Pons (tissue), 1 donor: ENCODE measurements at places on chromosomes 1 and 21.
A peak's percentile ranks its signal among the peaks of the same experiment; 100 is the strongest.

DNA sequence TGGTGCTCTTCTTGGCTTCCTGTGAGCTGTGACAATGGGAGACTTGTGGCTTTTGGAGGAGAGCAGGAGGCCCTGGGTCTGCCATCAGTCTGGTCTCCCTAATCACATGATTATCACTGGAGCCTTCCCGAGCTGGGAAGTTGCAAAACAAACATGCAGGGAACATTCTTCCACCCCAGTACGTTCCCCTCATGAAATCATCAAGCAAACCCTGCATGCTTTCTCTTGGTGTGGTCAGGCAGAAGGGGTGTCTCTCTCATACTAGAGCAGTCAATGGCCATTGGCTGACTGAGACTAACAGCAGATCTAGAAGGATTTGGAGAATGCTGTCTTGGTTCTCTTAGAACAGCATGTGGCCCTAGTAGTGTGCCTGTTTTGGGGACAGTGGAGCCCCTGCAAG lies 111.2 kb downstream of the LIPI start:
- DNase-seq, result no peak

DNA sequence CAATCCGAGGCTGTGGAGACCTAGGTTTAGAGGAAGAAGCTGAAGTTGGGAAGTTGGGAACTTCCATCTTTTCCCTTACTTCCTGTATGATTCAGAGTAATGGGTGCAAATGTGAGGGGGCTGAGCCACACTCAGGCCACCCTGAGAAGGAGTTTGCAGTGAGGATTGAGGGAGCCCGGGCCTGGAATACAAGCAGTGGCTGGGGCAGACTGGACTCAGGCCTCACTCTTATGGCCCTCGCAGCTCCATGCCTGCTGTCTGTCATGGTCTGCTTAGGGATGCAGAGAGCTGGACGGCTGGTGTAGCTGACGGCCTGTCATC lies 73.7 kb upstream of the RAB4A start:
- no peak for DNase-seq

DNA sequence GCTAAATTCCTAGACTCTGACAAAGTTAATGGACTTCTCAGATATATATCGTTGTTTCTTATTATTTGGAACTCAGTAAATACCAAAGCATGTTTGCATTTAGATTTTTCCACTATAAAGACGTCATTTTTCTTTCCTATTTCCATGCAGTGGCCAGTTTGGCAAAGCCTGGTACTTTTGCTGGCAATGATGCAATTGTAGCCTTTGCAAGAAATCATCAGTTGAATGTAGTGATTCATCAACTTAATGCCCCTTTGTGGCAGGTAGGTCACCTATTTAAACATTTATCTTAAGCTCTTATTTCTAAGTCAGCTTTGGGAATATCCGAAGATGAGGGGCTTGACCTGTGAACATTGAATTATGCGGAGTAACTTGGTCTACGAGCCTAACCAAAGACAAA lies 12.0 kb downstream of the OTUD3 start:
- no peak for DNase-seq

GRCh38 chr1:67947114-67947513 lies 103.3 kb downstream of the DIRAS3 start:
- DNase-seq, result peak; percentile 8

DNA sequence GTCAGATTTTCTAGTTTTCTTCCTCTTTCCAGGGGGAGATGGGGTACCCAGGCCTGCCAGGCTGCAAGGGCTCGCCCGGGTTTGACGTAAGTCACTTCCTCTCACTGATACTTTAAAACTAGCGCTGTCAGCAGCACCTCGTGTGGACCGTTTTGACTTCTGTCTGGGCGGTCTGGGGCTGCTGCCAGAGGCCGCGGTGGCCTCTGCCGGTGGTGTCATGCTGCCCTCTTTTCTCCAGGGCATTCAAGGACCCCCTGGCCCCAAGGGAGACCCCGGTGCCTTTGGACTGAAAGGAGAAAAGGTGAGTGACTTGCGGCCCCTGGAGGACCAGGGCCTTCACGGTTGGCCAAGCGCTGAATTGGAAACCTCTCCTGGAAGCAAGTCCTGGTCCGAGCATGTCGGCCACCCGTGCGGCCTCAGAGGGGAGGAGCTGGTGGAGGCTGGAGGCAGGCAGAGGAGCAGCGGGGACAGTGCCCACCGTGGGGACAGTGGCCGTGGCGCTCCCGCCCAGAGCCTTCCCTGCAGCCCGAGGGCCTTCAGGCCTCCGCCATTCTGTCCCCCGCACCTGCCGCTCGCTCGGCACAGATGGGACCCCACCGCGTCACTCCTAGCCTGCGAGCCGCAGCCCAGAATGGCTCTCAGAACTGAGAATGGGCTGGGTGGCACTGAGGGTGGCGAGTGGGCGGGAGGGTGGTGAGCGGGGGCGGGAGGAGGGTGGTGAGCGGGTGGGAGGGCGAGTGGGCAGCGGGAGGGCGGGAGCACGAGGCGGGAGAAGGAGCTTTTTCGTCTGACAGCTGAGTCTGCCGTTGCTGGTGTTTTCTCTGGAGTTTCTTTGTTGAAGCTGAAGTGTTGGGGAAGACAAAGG lies 9.4 kb downstream of the COL6A1 start:
- DNase-seq, result no peak

- DNase-seq, result no peak
Observed at GRCh38 chr1:103337779-103338178, 187.7 kb upstream of the RNPC3 start.

- DNase-seq, result no peak
Observed at GRCh38 chr1:74652711-74653139, 20.9 kb downstream of the ERICH3 start.

- no peak for DNase-seq
Observed at GRCh38 chr1:23408797-23409290, 15.7 kb downstream of the TCEA3 start.

- DNase-seq, result no peak
Observed at GRCh38 chr1:218525031-218525430, 179.9 kb downstream of the TGFB2 start.

DNA sequence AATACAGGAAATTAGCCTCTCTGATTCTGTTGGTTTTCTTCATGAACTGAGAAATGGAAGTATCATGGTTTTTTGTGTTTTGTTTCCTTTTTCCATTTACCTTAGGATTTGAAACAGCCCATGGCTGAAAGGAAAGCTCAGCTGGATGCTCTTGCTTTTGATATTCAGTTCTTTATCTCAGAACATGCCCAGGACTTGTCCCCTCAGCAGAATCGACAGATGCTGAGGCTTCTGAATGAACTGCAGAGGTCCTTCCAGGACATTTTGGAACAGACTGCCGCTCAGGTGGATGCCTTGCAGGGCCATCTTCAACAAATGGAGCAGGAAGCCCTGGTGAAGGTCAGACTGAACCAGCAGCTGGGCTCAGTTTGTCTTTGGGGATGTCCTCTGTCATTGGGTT lies 142.4 kb downstream of the MACF1 start:
- peak; percentile 36 for DNase-seq

DNA sequence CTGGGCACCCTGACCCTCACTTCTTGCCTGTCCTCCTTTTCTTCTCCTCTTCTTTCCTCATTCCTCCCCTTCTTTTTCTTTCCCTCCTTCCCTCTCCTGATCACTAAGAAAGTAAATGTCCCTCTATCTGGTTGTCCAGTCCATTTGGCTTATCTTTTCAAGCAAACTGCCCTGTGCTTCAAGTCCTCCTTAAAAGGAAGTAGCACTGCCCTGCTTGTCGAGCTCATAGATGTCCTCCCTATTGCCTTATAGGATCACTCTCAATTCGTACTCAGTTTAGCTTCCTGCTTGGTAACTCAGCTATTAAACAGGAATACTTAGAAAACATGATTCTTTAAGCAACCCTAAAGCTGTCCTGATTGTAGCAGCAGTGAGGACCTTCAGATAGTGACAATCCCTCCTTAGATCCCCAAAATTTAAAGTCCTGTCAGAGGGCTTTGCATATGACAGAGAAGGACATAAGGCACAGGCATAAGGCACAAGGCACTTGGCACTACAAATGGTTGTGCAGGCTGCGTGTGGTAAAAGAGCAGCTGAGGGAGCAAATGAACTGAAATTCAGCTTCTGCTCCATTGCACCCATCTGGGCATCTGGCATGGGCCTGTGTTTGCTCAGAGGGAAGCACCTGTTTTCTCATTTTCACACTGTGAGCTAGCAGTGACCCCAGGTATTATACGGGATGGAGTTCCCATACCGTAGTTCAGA lies 26.1 kb upstream of the SLAMF6 start:
- DNase-seq, result no peak

DNA sequence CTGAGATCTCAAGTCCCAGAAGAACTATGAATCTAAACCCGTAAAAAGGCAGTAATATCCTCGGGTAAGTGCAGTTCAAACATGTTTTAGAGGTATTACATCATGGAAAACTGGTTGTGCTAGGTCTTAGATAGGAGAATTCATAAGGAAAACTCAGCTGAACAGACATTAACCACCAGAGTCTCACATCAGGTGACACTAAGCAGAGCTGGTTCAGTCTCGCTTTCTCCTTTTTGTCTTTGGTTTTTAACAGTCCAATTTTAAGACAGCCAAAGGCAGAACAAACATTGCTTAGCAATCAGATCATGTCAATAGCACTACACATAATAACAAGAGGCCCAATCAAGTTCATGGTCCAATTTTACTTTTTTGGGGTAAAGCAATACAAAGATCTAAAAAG lies 63.1 kb upstream of the MUTYH start:
- DNase-seq, result peak; percentile 14

- no peak for DNase-seq
Observed at GRCh38 chr21:41242238-41242829, 74.3 kb upstream of the FAM3B start.

- DNase-seq, result no peak
Observed at GRCh38 chr1:24898909-24899439, 31.1 kb downstream of the RUNX3 start.

DNA sequence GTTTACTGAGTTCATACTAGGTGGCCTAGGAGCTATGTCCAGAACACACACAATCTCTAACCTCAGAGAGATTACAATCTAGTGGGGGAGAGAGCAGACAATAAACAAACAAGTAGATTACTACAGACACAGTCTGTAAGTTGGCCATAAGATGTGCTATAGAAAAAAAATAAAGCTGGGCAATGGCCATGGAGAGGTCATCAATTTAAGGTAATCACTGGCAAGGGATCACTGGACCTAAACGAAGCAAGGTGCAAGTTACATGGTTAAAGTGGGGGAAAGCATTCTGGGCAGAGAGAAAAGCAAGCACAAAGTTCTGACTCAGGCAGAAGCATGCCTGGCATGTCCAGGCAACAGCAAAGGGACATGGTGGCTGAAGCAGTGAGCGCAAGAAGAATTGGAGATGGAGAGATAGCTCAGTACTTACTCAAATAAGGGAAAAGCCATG lies 147.0 kb downstream of the RERE start:
- no peak for DNase-seq

- DNase-seq, result no peak
Observed at GRCh38 chr1:108034396-108034795, 69.4 kb upstream of the VAV3 start.

DNA sequence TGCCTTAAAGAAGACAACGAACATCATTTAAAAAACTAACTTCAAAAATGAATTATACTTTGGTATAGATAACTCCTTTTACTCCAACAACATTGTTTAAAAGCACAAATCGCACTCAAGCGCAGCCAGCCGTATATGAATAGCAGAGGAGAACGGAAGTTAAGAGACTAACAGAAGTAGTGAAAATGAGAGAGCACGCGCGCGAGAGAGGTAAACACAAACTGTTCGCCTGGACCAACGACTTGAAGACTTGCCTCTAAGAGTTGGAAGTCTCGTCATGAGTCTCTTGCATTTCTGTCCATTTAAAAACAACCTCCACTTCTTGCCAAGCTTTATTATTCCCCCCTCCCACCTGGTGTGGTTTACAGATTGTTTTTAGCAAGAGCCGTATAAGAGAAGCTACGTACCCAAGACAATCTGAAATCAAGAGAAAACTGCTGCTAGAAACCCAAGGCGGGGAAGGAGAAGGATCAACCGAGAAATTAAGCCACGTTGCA lies 479 bp downstream of the SELENOF start:
- peak; percentile 45 for DNase-seq

- DNase-seq, result no peak
Observed at GRCh38 chr21:37899146-37899545, 17.1 kb downstream of the KCNJ6 start.

GRCh38 chr1:235068158-235069121 lies 60.2 kb downstream of the TOMM20 start:
- DNase-seq, result no peak

GRCh38 chr1:64033667-64034220 lies 169.7 kb upstream of the UBE2U start:
- DNase-seq, result no peak

GRCh38 chr1:34777519-34778321 lies 3.3 kb upstream of the GJB3 start:
- no peak for DNase-seq

DNA sequence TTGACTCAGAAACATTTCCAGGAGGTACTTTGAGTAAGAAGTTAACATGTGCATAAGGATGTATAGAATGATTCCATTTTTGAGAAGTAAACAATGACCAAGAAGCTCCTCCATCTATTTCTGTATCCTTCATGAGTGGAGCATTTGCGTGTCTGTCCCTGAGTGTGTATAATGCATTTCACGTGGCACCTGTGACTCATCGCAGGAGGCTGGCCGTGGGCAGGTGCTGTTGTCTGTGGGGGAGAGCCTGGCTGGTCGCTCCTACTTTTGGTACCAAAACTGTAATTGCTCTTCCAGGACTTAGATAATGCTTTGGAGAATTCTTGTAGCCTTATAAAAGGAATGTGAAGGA lies 16.5 kb downstream of the SLC37A1 start:
- no peak for DNase-seq

- DNase-seq, result no peak
Observed at GRCh38 chr1:156241926-156242325, at the start of gene BGLAP. BGLAP (plus strand) TSS chr1:156242184; CDS start chr1:156242232, 48 bp downstream.

GRCh38 chr1:200542162-200542561 lies 78.4 kb downstream of the KIF14 start:
- DNase-seq, result no peak

- DNase-seq, result no peak
Observed at GRCh38 chr1:91776068-91776794, 109.7 kb downstream of the TGFBR3 start.

GRCh38 chr1:7334475-7335035 lies 436.5 kb upstream of the VAMP3 start:
- DNase-seq, result no peak

GRCh38 chr1:208438112-208438699 lies 194.0 kb upstream of the PLXNA2 start:
- no peak for DNase-seq

DNA sequence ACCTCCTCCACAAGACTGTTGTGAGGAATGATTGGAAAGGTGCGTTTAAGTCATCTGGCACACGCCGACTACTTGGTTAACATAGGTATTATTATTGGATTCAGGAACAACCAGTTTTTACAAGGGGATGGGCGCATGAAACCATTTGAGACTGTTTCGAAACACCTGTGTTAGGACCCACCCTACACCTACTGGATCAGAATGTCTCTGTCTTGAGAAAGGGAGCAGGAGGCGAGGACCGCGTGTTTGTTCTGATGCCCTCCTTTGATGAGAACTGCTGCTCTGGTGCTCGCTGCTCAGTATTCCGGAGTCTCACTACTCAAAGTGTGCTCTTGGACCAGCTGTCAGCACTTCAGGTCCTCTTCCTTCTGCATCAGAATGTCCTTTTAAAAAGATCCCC lies 7.3 kb downstream of the H6PD start:
- no peak for DNase-seq

- no peak for DNase-seq
Observed at GRCh38 chr21:42133131-42133530, 62.0 kb downstream of the UMODL1 start.

GRCh38 chr1:224626042-224626441 lies 9.9 kb downstream of the CNIH3 start:
- DNase-seq, result no peak

GRCh38 chr1:16286122-16286521 lies 49.1 kb upstream of the CPLANE2 start:
- no peak for DNase-seq

- DNase-seq, result no peak
Observed at GRCh38 chr1:116667575-116668105, at the start of gene IGSF3. IGSF3 (minus strand) TSS chr1:116667733; CDS start chr1:116666326, 1,407 bp downstream.
